Esophagus squamous epithelium (tissue), 5 donors: ENCODE measurements at places on chromosomes 2 and 18.

- DNase-seq, result no peak
These were observed 14.6 kb downstream of the MROH2A start for GRCh38 chr2:233792720-233793119.

GRCh38 chr2:44430342-44430741 is 68.6 kb downstream of the CAMKMT start:
- no peak for DNase-seq

DNA sequence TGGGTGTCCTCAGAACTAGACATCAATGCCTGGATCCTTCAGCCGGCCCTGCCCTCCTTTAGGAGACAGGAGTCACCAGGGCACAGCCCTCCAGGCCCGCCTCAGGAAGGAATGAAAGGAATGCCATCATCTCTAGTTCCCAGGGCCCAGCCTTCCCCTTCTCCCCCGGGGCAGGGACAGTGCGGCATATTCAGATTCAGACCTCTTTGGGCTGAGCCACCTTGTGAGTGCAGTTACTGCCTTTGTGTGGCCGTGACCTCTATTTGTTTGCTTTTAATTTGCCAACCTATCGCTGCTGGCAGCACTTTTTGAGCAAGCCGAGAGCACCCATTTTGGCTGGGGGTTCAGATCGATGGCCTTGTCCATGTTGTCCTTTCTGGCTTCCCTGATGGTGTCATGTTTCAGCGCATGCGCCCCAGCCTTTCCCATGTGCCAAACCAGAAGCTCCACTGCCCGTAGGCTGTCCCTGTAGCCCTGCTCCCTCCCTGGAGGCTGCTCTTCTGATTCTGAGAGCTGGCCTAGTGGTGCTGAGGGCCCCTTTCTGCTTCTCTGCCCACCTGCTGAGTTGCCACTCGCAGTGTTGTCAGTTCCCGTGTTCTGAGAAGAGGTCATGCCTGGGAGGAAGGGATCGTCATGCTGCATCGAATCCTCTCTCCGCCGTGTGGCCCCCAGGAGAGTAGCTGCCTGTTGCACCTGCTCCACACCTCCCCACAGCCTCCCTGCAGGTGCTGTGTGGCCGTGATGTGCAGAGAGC is 10.9 kb downstream of the ANKRD23 start:
- DNase-seq, result no peak

DNA sequence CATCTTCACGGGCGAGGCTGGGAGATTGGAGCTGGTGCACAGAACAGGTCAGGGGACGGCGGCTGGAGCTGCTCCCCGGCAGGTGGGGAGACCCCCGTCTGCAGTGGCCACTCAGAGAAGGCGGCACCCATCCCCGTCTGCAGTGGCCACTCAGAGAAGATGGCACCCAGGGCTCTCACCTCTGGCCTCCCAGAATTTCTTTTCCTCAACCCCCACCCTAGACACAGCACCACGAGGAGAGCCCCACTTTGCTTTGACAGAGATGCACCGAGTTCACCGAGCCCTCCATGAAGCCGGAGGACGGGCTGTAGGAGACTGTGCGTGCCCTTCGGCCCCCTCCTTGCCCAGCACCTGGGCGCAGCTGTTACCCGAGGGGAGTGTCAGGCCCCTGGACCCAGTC is 201.6 kb upstream of the SALL3 start:
- no peak for DNase-seq

DNA sequence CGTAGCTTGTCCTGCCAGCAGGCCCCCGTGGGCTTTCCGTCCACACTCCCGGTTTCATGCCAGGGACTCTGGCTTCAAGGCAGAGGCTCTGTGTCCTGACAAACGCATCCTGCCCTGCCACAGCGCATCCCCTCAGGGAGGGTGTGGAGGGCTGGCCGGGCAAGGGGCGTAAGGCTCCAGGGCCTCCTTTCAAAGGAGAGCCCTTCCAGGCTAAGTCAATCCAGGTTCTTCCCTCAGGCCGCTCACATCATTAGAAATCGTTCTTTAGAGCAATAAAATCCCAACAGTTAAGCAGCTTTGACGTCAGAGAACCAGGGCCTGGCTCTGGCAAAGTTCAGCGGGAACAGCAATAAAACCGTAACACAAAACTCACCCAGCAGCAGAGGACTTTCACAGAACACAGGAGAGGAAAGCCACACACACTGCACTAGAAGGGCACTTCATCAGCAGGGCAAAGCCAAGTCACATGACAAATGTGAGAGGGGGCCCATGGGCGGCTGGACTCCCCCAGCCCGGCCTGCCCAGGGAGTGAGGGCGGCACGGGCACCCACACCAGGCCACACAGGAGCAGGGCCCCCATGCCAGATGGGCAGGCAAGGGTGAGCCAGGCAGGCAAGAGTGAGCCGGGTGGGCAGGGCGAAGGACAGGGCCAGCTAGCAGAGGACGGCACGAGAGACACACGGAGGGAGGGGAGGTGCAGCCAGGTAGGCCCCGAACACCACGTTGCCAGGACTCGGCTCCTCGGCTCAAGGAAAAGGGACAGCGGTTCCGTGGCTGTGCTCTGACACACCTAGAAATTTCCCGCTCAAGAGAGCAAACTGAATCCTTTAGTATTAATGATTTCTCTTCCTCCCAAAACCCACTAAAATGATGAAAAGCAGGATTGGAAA is 52.0 kb downstream of the HDAC4 start:
- no peak for DNase-seq

DNA sequence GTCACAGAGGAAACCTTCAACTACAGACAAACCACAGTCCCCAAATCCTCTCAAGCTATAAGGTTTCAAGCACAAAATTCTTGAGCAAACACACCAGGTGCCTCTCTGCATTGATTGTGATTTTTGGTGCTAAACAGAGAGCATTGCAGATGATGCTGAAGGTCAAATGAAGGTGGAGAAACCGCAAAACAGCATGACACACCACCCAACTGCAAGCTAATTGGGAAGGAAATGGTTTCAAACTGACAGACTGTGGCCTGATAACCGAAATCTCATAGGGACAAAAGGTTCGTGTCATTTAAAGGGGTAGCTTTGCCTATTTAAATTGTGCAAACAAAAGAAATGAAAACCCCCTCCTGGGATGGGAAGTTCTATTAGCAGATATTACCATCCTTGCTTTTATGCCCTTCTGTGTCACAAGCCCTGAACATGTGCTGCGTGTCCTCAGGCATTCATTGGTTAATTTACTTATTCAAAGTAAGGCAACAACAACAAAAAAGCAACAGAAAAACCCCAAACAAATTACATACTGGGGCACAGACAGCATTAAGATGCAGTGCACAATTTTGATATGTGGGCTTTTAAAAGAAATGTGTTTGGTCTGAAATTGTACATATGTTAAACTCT is 154.9 kb downstream of the AQP4 start:
- DNase-seq, result no peak
